ENCODE measurements at places on chromosomes 13 and 19.
A peak's percentile ranks its signal among the peaks of the same experiment; 100 is the strongest.

- no peaks in the 10 kb centered on the region for H3K4me1 ChIP-seq
Measured at GRCh38 chr13:110382229-110382628, 75.1 kb downstream of the COL4A2 start.

- H3K27ac ChIP-seq: no peak overlapping the region
- no peaks in the 10 kb centered on the region for H3K36me3 ChIP-seq
- no peak for DNase-seq
- no peaks in the 10 kb centered on the region for H3K4me1 ChIP-seq
- H3K4me3 ChIP-seq: no peak overlapping the region
Measured at GRCh38 chr19:21912654-21913053, 76.7 kb upstream of the ZNF43 start.

GRCh38 chr19:16013181-16013850 is 63.0 kb upstream of the TPM4 start:
- H3K4me1 ChIP-seq: no peaks in the 10 kb centered on the region
- no peak overlapping the region for H3K27ac ChIP-seq
- peaks cover 35% of the 10 kb centered on the region for H3K27me3 ChIP-seq
- no peak for DNase-seq
- no peaks in the 10 kb centered on the region for H3K36me3 ChIP-seq

- no peaks in the 10 kb centered on the region for H3K36me3 ChIP-seq
- DNase-seq: no peak
- H3K4me3 ChIP-seq: no peak overlapping the region
- no peaks in the 10 kb centered on the region for H3K4me1 ChIP-seq
- no peaks in the 10 kb centered on the region for H3K27me3 ChIP-seq
Measured at GRCh38 chr13:44024167-44024845, 144.6 kb downstream of the LACC1 start.

DNA sequence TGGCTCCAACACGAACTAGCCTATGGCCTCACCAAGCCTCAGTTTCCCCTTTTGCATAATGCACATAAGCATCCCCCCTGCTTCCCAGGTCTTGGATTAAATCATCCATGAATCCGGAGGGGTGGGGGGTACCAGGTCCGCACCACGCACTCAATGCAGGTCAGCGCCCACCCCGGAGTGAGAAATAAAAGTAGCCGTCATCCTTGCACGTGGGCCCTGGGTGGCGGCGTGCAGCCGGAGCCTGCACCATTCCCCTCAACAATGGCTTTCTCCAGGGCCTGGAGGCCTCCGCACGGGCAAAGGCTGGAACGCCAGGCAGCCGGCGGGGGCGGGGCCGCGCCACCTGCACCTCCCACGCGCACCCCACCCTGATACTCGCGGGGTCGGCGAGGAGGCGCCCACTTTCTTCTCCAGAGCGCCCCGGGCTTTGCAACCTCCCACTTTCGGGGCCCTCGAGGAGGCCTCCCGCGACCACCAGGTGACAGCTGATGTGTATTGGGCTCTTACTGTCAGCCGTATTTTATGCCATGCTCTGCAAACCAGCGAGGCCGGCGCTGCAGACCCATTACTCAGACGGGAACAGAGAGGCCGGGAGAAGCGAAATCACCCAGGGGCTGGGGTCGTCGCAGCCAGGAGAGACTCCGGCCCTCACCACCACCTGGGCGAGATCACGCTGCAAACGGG is 767 bp upstream of the GADD45B start:
- peak; percentile 72 for DNase-seq
- H3K36me3 ChIP-seq: 0 out of 2 replicates have a peak, but pooled peaks cover 2% of the 10 kb centered on the region
- no peaks in the 10 kb centered on the region for H3K27me3 ChIP-seq
- peak overlapping the region; percentile 83 for H3K27ac ChIP-seq
- H3K4me1 ChIP-seq: peaks cover 14% of the 10 kb centered on the region
- H3K4me3 ChIP-seq: peak overlapping the region; percentile 97

GRCh38 chr13:21075011-21075378 is 13.6 kb upstream of the LATS2 start:
- H3K4me3 ChIP-seq: no peak overlapping the region
- H3K27ac ChIP-seq: no peak overlapping the region
- H3K36me3 ChIP-seq: no peaks in the 10 kb centered on the region
- no peaks in the 10 kb centered on the region for H3K27me3 ChIP-seq
- no peak for DNase-seq

- H3K4me1 ChIP-seq: no peaks in the 10 kb centered on the region
- no peak overlapping the region for H3K27ac ChIP-seq
- DNase-seq: no peak
- H3K36me3 ChIP-seq: no peaks in the 10 kb centered on the region
Measured at GRCh38 chr19:17296273-17296672, 7.0 kb downstream of the ABHD8 start.

DNA sequence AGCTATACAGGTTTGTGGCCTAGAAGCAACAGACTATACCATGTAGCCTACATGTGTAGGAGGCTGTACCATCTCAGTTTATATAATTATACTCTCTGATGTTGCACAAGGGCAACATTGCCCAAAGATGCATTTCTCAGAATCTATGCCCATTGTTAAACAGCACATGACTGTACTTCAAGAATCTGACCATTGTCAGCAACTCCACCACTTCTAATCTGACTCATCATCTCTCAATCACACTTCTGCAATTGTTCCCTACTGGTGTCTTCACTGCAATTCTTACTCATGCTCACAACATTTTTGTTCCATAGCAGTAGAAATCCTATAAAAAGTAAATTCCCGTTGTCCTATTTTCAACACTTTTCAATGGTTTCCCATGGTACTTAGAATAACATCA is 63.9 kb upstream of the ATXN8OS start:
- no peak for DNase-seq
- no peak overlapping the region for H3K27ac ChIP-seq
- no peaks in the 10 kb centered on the region for H3K4me1 ChIP-seq
- H3K36me3 ChIP-seq: no peaks in the 10 kb centered on the region
- no peaks in the 10 kb centered on the region for H3K27me3 ChIP-seq

DNA sequence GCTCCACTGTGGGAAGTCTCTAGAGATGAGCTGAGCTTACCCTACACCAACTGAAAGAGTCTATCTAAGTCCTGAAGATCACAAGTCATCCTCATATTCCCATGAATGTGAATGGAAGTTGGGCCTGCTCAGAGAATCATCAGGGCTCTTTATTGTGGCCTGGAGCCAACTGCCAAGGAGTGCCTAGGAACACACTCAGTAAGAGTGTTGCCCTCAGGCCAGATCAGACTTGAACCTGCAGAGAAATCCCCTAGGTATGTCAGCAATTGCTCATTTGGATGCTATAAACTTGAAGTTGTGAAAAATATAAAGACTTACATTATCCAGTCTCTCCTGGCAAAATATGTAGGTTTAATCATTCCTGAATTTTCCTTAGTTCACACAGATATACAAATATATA is 1070.2 kb downstream of the EFNB2 start:
- H3K27ac ChIP-seq: no peak overlapping the region
- no peak for DNase-seq
- H3K27me3 ChIP-seq: no peaks in the 10 kb centered on the region
- H3K4me3 ChIP-seq: no peak overlapping the region
- no peaks in the 10 kb centered on the region for H3K36me3 ChIP-seq

- no peak overlapping the region for H3K27ac ChIP-seq
- no peak for DNase-seq
- no peaks in the 10 kb centered on the region for H3K27me3 ChIP-seq
Measured at GRCh38 chr13:75547917-75548316, 1.7 kb upstream of the UCHL3 start.

DNA sequence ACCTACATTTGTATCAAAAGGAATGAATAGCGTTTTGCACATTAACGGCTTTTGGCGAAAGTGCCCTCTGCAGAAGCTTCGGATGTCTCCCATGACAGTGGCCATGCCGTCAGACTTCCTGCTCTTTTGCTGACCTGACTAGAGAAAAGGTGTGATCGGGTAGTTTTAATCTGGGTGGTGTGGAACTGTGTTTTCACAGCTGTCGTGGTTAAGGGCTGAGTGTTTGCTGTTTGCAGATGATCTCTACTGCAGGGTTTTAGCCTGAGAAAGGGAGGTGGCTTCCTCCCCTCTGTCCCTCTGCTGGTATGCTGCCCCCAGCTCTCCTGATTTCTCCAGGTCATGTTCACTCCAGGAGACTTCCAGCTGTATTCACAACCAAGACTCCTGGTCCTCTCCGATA is 22.4 kb downstream of the ZNF71 start:
- H3K4me1 ChIP-seq: no peaks in the 10 kb centered on the region
- H3K27me3 ChIP-seq: no peaks in the 10 kb centered on the region
- no peak overlapping the region for H3K4me3 ChIP-seq
- no peaks in the 10 kb centered on the region for H3K36me3 ChIP-seq
- no peak for DNase-seq

GRCh38 chr13:33218020-33218419 is 67.5 kb downstream of the STARD13 start:
- DNase-seq: no peak
- no peak overlapping the region for H3K27ac ChIP-seq
- no peaks in the 10 kb centered on the region for H3K36me3 ChIP-seq
- H3K27me3 ChIP-seq: no peaks in the 10 kb centered on the region

DNA sequence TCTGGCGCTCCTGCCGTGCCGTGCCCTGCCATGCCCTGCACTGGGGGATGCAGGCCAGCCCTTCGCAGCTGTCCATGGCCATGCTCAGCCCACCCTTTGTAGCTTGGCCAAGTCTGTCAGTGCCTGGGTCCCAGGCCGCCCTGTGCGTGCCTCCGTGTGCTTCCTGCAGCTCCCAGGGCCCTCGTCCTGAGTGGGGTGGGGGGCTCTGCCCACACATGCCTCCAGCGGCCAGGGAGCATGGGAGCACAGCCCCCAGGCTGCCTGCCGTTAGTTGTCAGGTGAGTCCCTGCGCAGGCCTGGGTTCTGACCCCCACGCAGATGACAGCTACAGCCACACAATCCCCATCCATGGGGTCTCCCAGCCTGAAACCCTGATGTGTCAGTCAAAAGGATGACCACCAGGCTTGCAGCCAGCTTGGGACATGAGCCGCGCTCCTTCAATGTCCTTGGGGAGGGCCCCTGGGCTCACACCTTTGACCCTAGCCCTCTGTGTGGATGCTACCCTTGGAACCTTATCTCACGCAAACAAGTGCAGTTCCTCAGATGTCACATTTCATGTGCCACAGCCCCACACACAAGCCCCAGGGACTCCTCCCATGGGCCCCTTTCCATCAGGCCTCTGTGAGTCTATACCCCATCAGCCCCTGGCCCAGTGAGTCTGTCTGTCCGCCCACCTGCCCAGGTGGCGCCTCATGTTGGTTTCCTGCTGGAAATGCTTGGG is 24.5 kb downstream of the TMED1 start:
- H3K36me3 ChIP-seq: no peaks in the 10 kb centered on the region
- no peak overlapping the region for H3K4me3 ChIP-seq
- H3K27ac ChIP-seq: no peak overlapping the region
- no peaks in the 10 kb centered on the region for H3K4me1 ChIP-seq
- no peak for DNase-seq

GRCh38 chr19:6476155-6476895 is 5.3 kb downstream of the DENND1C start:
- H3K27ac ChIP-seq: no peak overlapping the region
- H3K4me3 ChIP-seq: no peak overlapping the region
- no peaks in the 10 kb centered on the region for H3K36me3 ChIP-seq

GRCh38 chr19:4673216-4673615 is 3.1 kb upstream of the MYDGF start:
- 0 out of 2 replicates have a peak, but pooled peaks cover 2% of the 10 kb centered on the region for H3K36me3 ChIP-seq
- H3K27me3 ChIP-seq: no peaks in the 10 kb centered on the region
- no peak overlapping the region for H3K4me3 ChIP-seq
- H3K4me1 ChIP-seq: peaks cover 7% of the 10 kb centered on the region
- no peak for DNase-seq

GRCh38 chr13:79307433-79307861 is 98.6 kb downstream of the RBM26 start:
- H3K36me3 ChIP-seq: no peaks in the 10 kb centered on the region
- no peak overlapping the region for H3K27ac ChIP-seq
- H3K4me3 ChIP-seq: no peak overlapping the region

DNA sequence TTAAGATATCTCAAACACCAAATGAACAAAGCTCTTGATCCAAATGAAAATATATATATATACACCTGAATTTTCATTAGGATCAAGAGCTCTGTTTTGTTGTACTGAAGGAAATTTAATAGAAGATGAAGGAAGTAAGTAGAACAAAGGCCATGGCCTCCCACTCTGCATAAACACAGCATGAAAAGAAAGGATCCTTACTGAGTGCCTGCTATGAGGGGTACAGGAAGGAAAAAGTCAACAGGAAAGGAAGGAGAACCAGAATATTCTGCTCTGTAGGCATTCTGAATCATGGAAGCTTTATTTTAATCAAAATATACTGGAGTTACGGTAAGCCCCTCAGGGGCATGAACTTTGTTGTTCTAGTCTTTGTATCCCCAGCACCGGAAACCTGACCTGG is 22.1 kb downstream of the TMTC4 start:
- H3K4me1 ChIP-seq: no peaks in the 10 kb centered on the region
- DNase-seq: no peak

DNA sequence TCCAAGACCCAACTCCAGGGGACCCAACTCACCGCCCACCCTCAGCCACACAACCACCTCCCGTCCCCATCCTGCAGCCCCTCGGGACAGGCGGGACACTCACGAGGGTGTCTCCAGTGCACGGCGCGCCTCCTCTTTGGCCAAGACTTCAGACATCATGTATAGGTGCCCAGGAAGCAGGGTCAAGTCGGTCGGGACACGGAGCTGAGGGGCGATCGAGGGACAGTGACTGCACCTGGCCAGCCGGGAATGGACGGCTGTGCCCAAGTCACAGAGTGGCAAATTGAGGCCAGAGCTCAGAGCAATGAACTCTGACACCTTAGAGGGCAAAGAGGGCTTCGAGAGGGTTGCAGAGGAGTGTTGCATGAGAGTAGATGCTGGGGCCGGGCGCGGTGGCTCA is 8.8 kb downstream of the STAP2 start:
- no peak overlapping the region for H3K27ac ChIP-seq
- H3K4me1 ChIP-seq: 0 out of 2 replicates have a peak, but pooled peaks cover 3% of the 10 kb centered on the region
- H3K4me3 ChIP-seq: no peak overlapping the region
- peaks cover 8% of the 10 kb centered on the region for H3K27me3 ChIP-seq
- H3K36me3 ChIP-seq: no peaks in the 10 kb centered on the region

DNA sequence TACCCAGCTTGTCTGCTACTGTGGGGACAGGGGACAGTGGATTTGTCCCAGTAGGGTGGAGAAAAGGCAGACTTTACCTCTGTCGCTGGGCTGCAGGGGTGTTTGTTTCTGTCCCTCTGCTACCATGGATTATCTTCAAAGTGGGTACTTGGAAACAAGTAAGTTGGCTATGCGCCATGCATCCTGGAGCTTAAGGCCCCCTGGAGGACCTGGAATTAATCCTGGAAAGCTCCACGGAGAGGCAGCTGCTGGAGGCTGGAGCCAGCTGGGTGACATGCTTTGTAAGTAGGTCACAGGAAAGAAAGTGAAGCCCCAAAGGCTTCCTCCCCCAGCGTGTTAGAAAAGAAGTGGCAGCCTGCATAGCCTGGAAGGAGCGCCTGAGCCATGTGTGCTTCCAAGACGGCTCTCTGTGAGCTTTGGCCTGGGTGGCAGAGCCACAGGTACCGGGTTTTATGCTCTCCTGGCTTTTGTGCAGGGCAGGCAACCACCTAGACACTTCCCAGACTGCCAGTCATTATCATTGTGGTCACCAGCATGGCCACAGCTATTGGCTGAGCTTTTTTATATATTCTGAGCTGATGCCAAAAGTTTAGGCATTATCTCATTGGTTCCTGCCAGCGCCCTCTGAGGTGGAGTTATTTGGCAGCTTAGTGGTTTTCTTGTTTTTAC is 9.5 kb downstream of the B3GLCT start:
- no peaks in the 10 kb centered on the region for H3K36me3 ChIP-seq
- no peaks in the 10 kb centered on the region for H3K4me1 ChIP-seq
- DNase-seq: no peak
- no peak overlapping the region for H3K27ac ChIP-seq

- H3K4me3 ChIP-seq: no peak overlapping the region
- no peaks in the 10 kb centered on the region for H3K36me3 ChIP-seq
- H3K4me1 ChIP-seq: no peaks in the 10 kb centered on the region
- H3K27me3 ChIP-seq: no peaks in the 10 kb centered on the region
- no peak overlapping the region for H3K27ac ChIP-seq
Measured at GRCh38 chr19:5036698-5037563, 68.0 kb downstream of the KDM4B start.

Data from MM.1S (cell line).